ENCODE measurements at places on chromosomes 4 and X.

DNA sequence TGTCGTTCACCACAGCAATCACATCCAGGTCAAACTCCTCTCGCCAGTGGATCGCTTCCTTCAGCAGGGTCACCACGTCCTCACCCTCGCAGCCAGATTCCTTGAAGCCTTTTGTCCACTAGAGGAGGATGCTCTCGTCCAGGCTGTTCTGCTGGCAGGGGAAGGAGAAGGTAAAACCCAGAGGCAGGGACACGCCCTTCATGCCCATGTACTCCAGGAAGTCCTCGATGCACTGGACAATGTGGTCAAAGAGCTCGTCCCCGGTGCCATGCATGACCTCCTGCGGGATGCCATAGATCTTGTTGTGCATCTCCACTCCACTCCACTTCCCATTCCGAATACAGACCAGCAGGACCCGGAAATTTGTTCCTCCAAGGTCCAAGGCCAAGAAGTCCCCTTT, 152.4 kb downstream of the TENT5D start:
- DNase-seq: no peak

GRCh38 chr4:38670109-38670901, 6.3 kb downstream of the KLF3 start:
- DNase-seq: no peak

- DNase-seq: no peak
These were observed 12.2 kb upstream of the HERC6 start for GRCh38 chr4:88366460-88366859.

GRCh38 chrX:110758781-110759422, 36.7 kb downstream of the CHRDL1 start:
- DNase-seq: no peak

DNA sequence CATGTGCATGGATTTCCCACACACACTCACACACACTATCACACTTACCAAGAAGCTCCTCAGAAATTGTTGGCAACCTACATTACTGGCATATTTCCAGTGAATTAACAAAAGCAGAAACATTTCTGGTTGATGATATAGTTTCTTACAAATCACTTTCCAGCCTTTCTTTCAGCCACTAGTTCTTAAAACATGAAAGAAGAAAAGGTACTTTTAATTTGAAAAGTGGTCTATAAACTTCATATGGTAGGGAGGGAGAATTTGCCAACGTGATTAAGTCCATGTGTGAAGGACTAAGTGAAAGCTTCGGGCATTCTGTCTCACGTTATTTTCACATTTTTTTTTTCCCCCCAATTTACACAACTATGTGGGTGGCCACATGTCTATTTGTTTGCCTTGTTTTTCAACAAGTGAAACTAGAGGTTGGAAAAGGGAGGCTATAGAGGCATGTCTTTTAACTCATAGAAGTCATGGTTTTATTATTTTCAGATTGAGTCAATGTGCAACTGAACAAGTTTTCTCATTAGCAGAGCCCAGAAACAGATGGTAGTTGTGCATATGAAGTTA, 832.1 kb upstream of the INTU start:
- no peak for DNase-seq

DNA sequence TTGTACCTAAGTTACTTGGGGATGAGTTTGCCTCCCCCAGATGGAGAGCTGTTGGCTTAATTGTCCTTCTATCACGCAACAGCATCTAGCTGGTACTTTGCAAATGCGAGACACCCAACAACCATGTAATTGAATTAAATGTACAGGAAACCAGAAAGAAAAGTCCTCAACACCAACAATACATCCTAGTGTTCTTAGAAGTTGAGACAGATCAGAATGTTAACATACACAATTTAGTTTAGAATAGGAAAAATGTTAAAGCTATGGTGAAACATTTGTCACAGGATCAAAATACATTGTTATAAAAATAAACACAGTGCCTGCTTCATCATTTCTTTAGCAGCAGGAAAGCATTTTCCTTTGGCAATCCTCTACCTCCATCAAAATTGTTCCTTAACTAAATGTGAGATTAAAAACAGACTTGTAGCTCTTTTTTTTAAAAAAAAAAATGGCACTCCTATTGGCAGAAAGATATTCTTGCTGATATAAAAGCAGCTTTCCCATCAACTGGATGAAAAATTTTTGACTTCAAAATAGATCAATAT, 163.1 kb upstream of the MID1 start:
- no peak for DNase-seq

DNA sequence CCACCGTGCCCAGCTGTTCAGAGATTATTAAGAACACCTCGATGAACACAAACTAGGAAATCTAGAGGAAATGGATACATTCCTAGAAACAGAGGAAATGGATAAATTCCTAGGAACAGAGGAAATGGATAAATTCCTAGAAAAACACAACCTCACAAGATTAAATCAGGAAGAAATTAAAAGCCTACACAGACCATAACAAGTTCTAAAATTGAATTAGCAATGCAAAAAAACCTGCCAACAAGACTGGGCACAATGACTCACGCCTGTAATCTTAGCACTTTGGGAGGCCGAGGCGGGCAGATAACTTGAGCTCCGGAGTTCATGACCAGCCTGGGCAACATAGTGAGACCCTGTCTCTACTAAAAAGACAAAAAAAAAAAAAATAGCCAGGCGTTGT, 13.1 kb upstream of the IDS start:
- no peak for DNase-seq

DNA sequence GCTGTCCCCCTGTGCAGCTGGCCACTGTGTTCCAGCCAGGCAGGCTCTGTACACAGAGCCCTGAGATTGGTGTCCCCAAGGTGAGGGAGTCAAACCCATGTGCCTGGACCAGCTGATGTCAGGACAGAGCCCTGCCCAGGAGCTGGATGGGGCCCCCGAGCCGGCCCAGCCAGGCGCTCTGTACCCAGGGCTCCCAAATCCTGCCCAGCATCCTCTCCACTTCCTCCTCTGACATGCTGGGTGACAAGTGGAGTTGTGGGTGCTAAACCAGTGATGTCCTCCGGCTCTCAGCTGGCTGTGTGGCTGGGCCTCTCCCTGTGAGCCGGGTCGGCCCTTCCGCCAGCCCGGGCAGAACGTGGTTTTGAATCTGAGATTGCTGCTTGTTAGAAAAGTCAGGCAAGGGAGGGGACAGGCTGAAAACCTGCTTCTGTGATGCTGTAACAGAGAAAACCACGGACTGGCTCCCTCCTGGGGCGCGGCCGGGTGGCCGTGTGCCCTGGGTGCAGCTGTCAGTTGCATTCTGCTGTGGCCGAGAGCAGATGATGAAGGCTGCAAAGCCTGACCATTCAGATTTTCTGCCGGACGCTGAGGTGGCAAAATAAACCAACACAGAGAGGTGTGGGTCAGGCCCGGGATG, 7.9 kb upstream of the CPLX1 start:
- no peak for DNase-seq

- no peak for DNase-seq
These were observed 18.4 kb upstream of the STK26 start for GRCh38 chrX:132004728-132005127.

GRCh38 chr4:139014371-139015268, 961 bp upstream of the NOCT start:
- DNase-seq: peak; percentile 6

DNA sequence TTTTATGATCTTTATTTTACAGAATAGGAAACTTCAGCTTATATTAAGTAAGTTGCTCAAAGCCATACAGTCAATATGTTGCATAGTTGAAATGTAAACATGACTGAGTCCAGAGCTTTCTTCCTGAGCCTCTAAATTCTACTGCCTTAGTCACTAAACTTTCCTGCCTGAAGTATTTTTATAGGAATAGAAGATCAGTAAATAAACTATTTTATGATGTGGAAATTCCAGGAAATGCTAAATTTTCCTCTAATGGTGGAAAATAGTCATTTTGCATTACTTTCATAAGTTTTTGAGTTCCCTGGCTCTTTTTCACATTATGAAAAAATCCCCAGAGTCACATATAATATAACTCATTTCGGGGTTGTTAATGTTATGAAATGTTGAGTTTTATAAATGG, 182.8 kb downstream of the BANK1 start:
- no peak for DNase-seq

DNA sequence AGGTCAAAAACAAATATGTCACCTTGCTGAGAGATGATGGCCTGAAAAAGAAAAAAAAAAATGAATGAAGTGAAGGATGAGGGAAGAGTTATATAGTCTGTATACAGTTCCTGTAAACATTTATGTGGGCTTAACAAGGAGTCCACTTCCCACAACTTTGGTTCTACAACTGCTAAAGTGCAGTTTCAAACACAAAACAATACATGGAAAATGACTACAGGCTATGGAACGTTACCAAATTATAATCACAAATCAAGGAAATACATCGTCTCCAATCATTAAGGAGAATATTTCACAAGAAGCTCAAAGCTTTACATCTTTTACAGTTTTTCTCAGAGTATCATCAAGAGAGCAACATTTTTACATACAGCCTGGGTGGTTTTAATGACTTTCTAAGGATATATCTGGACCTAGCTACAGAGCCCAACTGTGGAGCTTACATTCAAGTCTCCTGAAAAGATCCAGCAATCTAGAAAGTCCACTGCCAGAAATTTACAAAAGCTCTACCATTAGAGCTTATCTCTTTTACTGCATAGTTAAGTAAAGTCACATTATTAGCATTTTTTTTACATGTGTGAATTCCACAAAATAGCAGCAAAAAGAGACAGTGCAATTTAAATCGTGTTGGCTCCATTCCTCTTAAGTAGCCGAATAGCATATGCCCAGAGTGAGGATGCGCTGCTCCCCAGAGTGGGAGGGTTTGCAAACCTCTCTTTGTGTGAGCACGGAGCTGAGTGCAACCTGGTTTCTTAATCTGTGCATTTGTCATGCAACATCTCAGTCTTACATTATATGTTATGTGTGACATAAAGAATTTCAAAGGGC, 128.3 kb downstream of the MANBA start:
- no peak for DNase-seq

GRCh38 chrX:118552121-118552900, 56.7 kb downstream of the DOCK11 start:
- no peak for DNase-seq

- no peak for DNase-seq
These were observed 23.6 kb downstream of the ATP5ME start for GRCh38 chr4:650461-650860.

DNA sequence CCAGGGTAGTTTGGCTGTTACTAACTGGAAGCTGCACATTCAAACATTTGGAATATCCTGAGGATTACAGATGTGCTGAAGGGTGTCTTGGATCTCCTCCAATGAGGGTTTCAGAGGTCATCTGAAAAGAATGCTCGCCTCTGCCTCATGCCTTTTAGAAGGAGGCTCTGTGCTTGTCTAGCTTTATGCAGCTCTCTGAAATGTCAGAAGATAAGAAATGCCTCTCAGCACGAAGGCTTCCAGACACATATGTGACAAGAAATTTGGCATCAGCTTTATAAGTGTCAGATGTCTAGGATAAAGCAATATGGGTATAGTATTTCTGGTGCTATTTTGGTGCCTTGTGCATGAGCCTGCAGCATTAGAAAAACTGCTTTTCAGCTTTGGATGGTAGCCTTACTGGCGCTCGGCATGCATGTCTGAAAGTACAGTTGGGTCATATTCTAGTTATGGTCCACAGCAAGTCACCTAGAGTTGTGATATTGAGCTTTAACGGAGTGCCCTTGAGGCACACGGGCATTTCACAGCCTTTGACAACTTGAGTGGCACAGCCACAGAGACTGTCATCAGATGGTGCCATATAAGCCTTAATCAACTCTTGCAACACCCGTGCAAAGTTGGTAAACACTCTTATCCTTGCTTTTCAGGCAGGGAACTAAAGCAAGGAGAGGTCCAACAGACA, 70.8 kb upstream of the PGRMC2 start:
- no peak for DNase-seq

- no peak for DNase-seq
These were observed 153.3 kb downstream of the LDB2 start for GRCh38 chr4:16745009-16745635.

DNA sequence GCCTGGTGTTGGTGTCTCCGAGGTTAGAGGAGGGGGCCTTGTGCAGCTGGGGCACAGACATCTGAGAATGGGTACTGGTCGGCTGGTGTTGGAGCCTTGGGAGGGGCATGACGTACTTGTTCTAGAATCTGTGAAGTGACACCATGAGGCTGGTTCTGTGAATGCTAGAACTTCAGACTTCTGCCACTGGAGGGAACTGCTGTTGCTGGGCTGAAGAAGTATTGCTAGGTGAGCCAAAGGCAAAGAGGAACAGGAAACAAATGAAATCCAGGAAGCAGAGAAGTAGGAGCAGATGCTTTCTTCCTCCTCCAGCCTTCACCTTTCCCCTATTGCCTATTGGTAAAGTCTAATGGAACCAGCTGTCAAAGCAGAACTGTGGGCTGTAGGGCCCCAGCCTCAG, 120.9 kb upstream of the DDIT4L start:
- no peak for DNase-seq

DNA sequence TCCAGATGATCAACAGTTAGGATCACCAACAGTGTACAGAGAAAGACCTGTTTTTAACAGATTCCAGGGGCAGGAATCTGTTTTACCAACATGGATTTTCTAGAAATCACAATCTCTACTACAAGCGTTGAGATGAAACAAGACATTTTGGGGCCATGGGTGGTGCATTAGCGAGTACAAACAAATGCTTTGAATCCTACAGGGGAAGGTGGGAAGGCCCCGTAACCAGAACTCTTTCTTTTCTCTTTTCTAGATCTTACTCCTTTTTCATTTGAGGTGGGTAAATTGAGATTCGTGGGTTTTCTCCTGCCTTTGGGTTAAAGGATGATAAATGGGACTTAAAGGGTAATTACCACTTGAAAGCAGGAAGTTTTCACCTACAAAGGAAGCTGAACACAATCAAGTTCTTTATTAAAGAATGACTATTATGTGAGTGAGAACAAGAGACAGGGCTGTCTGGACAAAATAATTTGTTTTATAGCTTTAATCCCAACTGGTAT, 189.9 kb upstream of the ANXA3 start:
- DNase-seq: no peak

DNA sequence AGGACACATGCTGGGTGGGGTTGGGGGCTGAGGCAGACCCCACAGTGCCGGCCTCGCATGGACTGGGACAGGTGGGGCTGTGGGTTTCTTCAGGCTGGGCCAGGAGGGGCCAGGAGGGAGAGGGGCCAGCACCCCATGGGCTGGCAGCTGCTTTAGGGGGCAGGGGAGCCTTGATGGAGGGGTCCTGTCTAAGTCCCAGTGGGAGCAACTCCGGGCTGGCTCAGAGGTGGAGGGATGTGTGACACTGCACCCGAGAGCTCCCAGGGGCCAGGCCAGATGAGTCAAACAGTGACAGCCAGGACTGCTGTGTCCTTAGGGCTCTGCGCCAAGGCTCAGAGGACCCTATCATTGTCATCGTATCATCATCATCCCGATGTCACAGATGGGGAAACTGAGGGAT, 4.4 kb upstream of the ABLIM2 start:
- no peak for DNase-seq

- DNase-seq: no peak
These were observed 93.5 kb upstream of the ADAD1 start for GRCh38 chr4:122285285-122285684.

GRCh38 chrX:44039556-44039955, 66.4 kb upstream of the NDP start:
- DNase-seq: no peak

GRCh38 chr4:138697851-138698250, 317.7 kb upstream of the NOCT start:
- no peak for DNase-seq

- no peak for DNase-seq
These were observed 80.4 kb upstream of the GPC4 start for GRCh38 chrX:133495464-133496391.

GRCh38 chr4:145001635-145002034, 96.4 kb downstream of the ANAPC10 start:
- no peak for DNase-seq

- DNase-seq: no peak
These were observed 9.3 kb downstream of the TMEM165 start for GRCh38 chr4:55405073-55405472.
